ENCODE measurements at places on chromosomes 3 and 15.

DNA sequence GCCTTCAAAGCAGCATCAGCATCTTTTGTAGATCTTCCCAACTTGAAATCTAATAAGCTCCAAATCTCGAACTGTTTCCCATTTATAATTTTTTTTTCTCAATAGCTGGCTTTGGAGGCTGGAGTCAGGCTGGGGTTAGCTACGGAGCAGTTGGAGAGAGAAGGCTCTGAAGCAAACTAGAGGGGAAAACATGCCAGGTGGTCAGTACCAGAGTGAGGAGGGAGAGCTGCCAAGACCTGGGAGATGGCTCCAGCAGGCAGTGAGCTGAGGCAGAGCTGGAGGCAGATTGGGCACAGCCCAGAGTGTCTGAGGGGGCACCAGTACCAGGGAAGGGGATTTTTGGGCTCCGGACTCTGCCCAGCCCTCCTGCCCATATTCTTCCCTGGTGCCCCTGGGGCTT is 311.2 kb downstream of the RPLP1 start:
- DNase-seq: no peak

DNA sequence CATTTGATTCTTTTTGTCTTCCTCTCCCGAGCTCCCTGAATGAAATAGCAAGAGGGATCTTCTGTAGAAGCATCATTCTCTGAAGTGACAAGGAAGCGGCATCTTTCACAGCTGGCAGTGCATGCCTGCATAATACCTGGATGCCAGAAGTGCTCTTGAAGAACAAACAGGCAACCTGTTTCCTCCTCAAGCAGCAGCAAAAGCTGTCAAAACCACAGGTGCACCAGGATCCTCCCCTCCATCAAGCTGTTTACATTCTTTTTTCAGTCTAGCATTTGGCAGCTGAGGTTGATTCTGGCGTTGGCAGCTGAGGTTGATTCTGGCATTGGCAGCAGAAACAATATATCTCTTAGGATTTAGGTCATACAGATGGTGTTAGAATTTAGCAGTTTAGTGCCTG is 979.0 kb downstream of the TUSC7 start:
- DNase-seq: peak; percentile 35

- no peak for DNase-seq
Observed at GRCh38 chr15:41020829-41021228, 67.6 kb downstream of the CHAC1 start.

DNA sequence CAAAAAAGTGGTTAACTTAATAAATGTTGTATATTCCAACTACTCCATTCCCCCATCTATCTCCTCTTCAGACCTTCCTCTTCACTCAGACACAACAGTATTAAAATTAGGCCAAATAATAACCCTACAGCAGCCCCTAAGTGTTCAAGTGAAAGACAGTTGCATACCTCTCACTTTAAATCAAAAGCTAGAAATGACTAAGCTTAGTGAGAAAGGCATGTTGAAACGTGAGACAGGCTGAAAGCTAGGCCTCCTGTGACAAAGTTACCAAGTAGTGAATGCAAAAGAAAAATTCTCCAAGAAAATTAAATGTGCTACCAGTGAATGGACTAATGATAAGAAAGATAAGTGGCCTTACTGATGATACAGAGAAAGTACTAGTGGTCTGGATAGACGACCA is 71.7 kb downstream of the ANKRD28 start:
- no peak for DNase-seq

DNA sequence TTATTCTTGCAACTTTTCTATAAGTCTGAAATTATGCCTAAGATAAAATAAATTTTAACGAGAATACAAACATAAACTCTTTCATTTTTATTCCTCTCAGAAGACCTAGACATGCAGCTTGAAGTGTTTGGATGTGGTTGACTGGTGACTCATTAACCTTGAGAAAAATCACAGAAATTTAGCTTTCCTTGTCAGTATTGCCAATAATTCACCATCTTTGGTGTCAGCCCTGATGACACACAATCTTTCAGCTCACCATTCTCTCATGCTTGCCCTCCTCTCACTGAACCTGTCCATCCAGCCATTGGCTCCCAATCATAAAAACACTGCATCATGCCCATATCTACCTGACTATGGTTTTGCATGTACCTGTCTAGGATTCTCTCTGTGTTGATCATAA is 22.6 kb upstream of the TNFAIP8L3 start:
- DNase-seq: no peak

DNA sequence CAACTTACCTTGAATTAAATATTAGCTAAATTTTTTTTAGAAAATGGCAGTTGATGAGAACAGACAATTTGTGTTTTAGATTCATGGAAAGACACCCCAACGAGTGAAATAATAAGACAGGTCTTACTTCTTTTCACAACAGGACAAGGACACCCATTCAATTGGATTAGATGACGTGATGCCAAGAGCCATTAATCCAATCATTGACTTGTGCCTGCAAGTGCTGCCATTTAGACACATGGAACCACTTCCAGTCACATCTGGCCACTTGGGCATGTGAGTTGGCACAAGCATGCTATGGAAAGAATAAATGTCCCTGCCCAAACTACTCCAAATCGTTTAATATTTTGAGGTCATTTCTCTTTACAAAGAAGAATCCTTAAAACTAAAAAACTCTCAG is 1308.8 kb downstream of the ROBO2 start:
- no peak for DNase-seq

GRCh38 chr3:44584646-44585501 is at the start of gene ZNF660:
ZNF660 (plus strand) TSS chr3:44584964; CDS start chr3:44594194, 9,230 bp downstream.
- peak; percentile 95 for DNase-seq

GRCh38 chr15:53753813-53754212 is 5.7 kb downstream of the WDR72 start:
- no peak for DNase-seq

DNA sequence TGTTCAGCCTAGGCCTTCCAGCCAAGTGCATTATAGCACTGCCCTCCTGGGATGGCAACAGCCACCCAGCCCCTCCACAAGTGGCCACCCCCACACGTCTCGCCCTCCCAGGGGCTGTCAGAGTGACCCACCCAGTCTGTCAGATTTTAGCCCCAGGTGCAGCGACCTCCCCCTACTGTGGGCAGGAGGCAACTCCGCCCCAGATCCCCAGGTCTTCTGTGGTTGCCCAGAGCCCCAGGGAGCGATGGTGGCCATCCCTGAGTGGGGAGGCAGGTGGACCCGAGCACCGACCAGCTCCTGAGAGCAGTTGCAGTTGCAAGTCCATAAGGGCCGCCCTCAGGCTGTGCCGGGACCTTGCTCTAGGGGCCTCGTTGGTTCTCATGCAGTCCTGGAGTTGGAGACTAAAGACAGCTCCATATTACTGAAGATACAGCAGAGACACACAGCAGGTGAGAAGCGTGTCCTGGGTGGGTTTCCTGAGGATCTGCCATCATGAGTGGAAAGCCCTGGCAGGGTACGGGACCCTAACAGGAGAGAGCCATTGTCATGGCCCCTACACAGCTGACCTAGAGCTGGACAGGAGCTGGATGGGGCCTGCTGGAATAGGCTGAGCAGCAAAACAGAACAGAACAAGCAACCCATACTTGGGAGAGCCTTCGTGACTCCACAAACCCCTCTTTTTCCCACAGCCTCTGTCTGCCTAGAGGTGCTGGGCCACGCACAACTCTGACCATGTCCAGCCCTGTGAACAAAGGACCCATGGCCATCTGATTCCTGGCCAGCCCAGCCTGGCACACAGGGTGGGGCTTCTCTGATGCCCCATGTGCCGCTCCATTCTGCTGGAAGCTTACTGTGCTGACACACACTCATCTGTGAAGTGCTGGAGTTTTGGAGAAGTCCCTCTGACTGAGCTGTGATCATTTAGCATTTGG is 110.3 kb upstream of the ALDH1A3 start:
- no peak for DNase-seq

Measured in stomach (tissue), 19 donors.